ENCODE measurements at places on chromosomes 7 and 10.

GRCh38 chr10:102712843-102713538, 1.2 kb downstream of the ARL3 start:
- DNase-seq = no peak

DNA sequence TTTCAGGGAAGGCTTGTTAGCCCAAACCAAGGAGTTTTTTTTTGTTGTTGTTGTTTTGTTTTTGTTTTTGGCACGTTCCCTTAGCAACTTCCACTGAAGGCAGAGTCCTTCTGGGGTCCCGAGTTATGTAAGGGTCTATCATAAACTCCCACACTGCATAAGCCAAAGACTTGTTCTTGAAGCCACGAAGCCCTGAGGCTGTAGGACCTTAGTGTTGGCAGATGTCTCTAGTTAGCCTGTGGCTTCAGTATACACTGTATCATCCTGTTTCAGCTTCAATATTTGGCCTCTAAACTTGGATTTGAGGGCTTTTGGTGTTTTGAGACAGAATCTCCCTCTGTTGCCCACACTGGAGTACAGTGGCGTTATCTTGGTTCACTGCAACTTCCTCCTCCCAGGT, 13.6 kb downstream of the KPNA7 start:
- DNase-seq = no peak

DNA sequence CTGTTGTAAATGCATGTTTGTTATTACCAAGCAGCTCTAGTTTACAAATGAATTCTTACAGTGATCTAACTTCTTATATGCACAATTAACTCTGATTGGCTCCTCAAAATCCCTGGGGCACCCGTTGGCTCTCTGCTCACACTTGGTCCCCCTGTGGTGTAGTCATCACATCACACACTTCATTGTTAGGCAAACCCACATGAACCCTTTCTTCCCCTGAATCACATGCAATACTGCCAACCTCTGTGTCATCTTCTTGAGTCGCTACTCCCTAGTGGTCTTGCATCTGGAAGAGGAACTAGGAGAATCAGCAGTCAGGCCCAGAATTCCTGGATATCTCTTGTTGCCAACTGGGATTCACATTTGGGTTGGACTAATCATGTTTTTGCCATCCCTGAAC, 73.1 kb downstream of the CD36 start:
- DNase-seq = no peak

DNA sequence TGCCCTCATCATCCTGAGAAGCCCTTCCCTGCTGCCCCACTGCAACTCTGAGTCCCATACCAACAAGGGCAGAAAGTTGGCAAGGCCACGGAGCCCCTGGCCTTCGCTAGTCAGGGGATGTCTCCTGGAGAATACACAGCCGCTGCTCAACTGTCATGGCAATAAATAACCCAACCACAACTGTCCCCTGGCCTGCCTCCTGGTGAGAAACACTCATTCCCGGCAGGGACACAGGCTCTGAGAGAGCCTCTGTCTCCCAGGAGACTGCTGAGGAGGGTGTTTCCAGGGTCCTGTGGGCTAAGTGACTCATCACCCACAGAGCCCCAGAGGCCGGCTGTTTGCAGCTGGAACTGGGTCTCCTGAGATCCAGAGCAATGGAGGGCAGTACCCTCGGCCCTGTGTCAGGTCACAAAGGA, 354.1 kb downstream of the TNS3 start:
- peak; percentile 79 for DNase-seq

DNA sequence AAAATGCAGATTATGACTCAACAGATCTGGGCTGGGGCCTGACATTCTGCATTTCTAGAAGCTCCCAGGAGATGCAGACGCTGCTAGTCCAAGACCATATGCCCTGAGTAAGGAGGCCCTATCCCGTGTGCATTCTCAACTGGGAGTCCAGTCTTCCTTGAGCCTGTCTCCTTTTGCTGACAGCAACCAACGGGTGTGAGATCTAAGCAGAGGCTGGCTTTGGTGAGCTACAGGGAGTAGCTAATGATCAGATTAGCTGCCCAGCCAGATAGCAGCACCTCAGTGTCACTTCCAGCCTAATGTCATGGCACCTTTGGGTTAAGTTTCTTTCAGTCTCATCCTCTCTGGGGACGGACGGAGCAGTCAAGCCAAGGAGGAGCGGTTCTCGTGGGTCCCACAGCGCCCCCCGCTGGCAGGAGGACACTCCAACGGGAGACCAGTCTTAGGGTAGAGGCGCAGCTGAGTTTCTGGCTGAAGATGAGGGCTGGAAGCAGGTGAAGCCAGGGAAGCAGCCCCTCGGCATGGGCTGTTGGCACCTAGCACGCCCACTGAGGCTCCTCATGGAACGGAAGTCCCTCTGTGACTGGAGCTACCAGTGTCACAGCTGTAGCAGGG, 154.0 kb downstream of the CCDC3 start:
- DNase-seq = no peak

DNA sequence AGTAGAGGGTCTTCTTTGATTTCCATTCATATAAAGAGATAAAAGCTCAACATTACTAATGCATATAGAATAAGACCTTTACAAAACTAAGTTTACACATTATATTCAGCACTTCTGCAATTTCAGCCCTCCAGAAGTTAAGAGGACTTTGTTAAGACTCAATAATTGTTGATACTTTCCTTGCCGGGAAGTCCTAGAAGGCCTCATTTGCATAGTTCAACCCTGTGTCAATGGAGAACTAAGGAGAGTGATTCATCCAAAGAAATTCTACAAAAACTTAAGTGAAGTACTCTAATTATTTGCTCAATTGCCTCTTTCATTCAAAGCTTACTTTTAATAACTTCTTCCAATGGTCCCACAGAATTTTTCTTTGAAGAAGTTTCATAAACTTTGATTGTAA, 1060.3 kb upstream of the CELF2 start:
- DNase-seq = peak; percentile 84

DNA sequence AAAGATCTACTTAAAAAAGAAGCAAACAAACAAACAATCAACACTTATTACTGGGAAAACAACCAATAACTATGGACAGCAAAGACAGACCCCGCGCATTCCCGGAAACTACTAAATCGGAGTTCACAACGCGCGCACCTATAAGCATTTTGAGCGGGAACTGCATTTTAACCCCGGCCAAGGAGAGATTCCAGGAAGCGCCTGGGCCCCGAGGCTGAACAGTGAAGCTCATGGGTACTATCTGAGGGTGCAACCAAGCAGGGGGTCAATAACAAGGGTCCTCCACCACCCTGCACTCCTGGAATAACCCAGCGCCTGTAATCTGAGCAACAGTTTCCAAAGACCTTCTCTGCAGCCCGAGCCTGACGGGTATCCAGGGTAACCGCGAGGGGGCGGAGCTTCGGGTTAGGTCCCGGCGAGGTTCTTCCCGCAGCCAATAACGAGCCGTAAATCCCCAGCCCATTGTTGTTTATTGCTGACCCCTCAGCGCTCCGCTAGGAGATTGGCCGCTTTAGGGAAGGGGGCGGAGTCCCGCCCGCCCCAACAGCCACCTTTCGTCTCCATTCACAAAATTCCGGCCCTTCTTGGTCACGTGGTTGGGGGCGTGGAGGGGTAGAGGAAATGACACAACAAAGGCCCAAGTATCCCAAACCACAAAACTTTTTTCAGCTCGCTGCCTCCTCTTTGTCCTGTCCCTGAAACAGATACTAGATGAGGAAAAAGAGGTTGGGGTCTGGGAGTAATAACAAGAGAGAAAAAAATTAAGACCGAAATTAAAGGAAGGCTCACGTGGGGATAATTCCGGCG, 1.7 kb upstream of the ETV1 start:
- peak; percentile 99 for DNase-seq

GRCh38 chr10:61897671-61898434, 3.6 kb upstream of the ARID5B start:
- DNase-seq = peak; percentile 78

DNA sequence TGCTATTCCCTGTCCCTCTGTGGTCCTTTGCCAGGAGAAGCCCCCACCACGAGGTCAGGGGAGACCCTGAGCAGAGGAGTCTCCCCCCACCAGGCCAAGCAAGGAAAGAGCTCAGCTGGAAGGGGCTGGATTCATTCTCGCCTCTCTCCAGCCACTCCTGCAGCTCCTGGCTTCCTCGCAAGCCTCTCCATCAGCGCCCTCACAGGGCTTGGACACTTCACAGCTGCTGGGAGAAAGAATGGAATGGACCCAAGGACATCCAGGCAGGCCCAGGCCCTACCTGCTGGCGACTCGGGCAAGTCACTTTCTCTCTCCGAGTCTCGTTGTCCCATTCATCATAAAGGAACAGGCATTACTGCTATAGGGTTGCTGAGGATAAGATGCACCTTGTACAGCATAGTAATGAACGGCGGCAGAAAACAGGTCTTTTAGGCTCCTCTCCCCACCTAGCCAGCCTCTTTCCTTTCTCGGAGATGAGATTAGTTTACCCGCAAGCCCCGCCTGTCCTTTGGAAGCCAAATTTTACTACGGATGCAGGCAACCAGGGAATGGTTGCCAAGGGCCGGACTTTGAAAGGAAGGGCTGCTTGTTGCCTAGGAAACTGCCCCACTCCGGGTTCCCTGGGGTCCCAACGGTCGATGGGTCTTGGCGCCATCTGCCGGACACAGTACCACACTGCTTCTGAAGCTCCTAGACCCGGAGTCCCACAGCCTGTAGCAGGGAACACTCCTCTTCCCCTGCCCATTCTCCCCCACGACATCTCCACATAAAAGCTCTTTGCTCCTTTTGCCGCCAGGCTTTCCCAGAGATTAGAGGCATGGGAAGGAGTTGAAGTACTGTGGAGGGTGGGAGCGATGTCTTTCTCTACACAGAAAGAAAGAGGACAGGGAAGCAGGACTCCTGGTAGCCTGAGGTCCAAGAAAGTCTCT, 22.3 kb downstream of the IMPDH1 start:
- DNase-seq = peak; percentile 89
